Hematopoietic multipotent progenitor cell (in vitro differentiated cells): ENCODE measurements at places on chromosomes 16 and 17. TPM values are rescaled to one million over a fixed set of nuclear protein-coding genes. Genes with fewer than 3 reads are reported as not detected.

Gene GUCY2D
- total RNA-seq = 1.9 TPM

Gene C16orf92
- not detected for total RNA-seq

Gene SHISA6
- total RNA-seq = under 0.01 TPM

Gene ZSCAN10
- total RNA-seq = under 0.01 TPM

Gene C17orf67
- total RNA-seq = 2.4 TPM

Gene KCNH6
- total RNA-seq = not detected

Gene ALOXE3
- total RNA-seq = under 0.01 TPM

Gene MT4
- not detected for total RNA-seq

Gene NUPR1
- total RNA-seq = not detected

Gene NATD1
- total RNA-seq = 8.6 TPM

Gene LPCAT2
- 33.1 TPM for total RNA-seq

Gene KRTAP9-8
- not detected for total RNA-seq

Gene PRCD
- total RNA-seq = 0.81 TPM

Gene MYH2
- not detected for total RNA-seq

Gene SEBOX
- total RNA-seq = not detected

Gene TNP2
- total RNA-seq = not detected

Gene C17orf100
- 1.6 TPM for total RNA-seq

Gene HP
- total RNA-seq = 0.81 TPM

Gene IL32
- 0.54 TPM for total RNA-seq

Gene HAP1
- total RNA-seq = under 0.01 TPM

Gene ASPHD1
- 0.27 TPM for total RNA-seq

Gene BCL6B
- total RNA-seq = 17.8 TPM

Gene MEFV
- total RNA-seq = 0.81 TPM

Gene KDM6B
- total RNA-seq = 24.8 TPM

Gene CCL4
- total RNA-seq = 1.6 TPM

Gene TSNAXIP1
- 0.54 TPM for total RNA-seq

Gene RNU2-1
- not detected for total RNA-seq

Gene WSCD1
- total RNA-seq = under 0.01 TPM

Gene RUSF1
- total RNA-seq = 83.2 TPM
